ENCODE measurements at places on chromosomes 5 and 9.

DNA sequence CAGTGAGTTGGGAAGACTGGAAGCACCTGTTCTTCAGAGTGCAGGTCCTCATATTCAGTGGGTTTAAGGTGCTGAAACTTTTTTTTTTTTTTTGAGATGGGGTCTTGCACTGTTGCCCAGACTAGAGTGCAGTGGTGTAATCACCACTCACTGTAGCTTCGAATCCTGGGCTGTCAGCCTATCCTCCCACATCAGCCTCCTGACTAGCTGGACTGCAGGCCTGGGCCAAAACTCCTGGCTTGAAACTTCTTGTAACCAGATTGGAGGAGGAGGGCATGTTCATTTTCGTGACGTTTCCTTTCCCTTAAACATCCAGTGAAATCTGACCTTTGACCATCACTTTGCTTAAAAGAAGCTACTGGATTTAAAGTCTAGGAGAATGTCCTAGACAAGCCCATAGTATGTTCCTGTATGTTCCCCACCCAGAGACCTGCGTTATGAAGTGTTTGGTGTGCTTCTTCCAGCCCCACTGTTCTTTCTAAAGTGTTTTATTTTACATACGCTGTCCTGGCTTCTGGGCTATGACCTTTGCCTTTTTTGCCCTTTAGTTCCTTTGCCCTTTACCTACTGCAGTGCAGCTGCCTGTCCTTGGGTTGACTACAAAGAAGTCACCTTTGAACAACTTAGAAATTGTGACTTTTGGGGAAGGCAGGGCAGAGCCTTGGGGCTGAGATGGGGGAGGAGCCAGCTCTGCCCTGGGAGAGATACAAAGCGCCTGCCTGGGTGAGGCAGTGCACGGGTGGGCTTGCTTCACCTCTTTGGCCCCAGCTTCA, 18.4 kb downstream of the TENT4A start:
- DNase-seq = no peak

DNA sequence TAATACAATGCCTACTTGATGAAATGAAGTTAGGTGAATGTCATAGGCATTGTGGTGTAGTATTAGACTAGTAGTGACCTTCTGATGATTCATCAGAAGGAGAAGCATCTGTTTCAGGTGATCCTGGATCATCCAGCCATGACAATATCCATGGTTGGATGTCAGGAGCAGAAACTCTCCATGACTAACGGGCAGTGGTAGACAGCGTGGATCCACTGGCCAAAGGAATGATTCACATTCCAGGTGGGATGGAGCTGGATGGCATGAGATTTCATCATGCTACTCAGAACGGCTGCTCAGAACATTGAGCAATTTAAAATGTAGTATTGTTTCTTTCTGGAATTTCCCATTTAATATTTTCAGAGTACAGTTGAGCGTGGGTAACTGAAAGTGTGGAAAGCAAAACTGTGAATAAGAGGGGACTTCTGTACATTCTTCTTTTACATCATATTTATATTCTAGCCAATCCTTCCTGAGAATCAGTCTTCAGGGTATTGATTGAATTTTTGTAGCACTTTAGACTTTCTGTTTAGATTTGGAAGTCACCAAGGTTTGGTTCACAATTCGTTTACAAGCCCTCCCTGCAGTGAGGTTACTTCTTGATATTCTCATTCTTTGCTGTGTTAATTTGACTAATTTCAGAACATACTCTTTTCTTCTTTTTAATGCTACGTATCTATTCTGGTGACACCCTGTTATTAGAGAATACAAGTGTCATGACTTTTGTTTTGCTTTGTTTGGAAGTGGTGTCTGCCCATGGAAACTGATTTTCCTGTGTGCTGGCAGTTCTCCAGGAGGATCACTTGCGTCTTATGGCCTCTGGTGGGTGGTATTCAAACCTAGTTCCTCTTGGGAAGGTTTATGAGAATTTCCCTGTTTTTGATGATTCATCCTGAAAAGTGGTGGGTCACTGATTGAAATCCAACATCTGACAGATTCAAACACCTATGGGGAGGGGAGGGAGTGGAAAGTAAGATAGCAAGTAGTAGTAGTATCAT, 12.2 kb upstream of the CLINT1 start:
- no peak for DNase-seq

DNA sequence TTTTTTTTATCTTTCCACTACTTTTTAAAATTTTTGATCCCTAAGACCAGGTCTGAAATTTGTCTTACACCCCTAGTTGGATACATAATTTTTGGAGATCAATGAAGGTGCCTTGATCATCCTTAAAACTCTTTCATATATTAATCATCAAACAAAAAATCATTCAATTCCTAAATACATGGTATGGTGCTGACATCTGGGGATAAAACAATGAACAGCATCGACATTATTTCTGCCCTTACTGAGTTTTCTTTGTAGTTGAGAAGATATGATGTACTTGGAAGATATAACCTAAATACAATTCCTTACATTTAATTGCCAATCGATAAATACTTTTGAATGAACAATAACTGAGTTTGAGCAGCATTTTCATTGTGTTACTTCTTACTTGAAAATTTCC, 18.3 kb downstream of the SPINK9 start:
- DNase-seq = no peak

- DNase-seq = no peak
Measured at GRCh38 chr9:69044240-69045219, 9.0 kb downstream of the FXN start.

DNA sequence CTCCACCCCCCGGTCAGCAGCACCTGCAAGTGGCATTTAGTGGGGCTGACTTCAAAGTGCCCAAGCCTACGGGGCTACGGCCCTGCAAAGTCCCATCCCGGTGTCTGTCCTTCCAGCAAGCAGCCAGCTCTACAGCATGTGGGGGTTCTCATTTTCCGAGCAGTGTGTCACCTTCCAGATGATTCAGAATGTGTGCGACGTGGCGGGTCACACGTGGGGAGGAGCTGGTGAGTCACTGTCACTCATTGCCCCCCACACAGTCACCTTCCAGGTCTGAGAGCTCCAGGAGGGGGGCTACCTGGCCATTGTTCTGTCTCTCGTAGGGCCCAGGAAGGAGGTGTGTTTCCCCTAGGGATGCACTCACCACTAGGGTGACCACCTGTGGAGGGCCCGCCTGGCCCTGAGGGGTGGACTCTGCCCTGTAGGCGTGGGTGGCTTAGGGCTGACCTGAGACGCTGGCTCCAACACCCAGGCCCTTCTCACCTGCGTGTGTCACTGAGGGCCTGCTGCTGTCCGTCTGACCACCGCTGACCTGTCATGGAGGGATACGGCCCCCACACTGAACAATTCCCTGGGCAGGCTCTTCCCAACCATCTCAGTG, 70.2 kb downstream of the SEMA4D start:
- DNase-seq = no peak

- DNase-seq = no peak
Measured at GRCh38 chr5:138520971-138521370, 22.1 kb downstream of the ETF1 start.

DNA sequence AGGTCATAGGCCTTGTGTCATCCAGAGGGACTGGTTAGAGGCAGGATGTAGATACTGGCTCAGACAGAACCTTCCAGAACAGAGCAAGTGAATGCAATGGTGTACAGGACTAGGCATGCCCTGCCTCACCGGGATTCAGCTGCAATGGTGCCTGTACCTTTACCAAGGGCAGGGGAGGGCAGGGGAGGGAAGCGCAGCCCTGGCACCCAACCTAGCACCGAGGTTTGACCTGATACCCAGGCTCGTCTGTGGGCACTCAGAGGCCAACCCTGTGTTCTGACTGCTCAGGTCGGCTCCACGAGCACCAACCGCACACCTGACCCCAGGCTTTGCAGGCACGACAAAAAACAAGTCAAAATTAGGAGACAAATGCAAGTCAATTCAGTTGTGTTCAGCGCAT, 47.3 kb upstream of the GFPT2 start:
- DNase-seq = no peak

GRCh38 chr9:27990524-27990923, 417.2 kb upstream of the C9orf72 start:
- no peak for DNase-seq

- DNase-seq = no peak
Measured at GRCh38 chr9:69549310-69550202, 122.6 kb downstream of the APBA1 start.

DNA sequence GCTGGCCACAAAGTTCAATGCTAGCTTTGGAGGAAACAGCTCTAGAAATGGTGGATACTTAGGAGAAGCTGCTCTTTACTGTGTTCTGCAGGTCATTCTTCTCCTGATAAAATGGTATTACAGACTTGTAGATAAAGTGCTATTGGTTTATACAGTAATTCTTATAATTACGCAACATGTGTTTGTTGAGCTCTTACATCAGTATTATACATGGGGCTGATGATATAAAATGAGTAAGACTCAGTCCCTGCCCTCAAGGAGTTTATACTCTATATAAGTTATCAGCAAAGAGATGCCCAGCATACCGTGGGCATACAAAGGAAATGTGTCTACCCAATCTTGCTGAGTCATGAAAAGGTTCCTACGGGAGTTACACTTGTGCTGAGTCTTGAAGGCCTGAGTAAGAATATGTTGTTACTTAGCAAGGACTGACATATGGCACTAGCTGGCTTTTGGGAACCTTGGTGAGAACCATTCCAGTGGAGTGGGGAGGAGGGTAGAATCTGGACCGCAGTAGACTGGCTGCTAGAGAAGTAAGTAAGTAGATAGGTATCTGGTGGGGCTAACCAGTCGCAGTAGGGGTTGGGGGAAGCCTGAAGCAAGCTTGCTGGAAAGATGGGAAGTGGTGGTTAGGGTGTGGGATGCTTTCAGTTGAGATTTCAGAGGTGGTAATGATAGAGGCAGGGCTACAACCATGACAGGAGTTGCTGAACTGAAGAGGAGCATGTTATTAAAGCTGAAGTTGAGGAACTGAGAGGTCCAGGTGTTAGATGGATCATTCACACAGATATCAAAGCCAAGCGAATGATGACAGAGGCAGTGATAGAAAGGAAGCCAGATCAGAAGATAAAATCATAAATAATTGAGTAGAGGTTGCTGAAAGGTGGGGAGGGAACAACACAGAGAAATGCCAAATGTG, 11.1 kb upstream of the TTC23L start:
- no peak for DNase-seq

- DNase-seq = no peak
Measured at GRCh38 chr5:164052536-164053093, 547.2 kb downstream of the MAT2B start.

DNA sequence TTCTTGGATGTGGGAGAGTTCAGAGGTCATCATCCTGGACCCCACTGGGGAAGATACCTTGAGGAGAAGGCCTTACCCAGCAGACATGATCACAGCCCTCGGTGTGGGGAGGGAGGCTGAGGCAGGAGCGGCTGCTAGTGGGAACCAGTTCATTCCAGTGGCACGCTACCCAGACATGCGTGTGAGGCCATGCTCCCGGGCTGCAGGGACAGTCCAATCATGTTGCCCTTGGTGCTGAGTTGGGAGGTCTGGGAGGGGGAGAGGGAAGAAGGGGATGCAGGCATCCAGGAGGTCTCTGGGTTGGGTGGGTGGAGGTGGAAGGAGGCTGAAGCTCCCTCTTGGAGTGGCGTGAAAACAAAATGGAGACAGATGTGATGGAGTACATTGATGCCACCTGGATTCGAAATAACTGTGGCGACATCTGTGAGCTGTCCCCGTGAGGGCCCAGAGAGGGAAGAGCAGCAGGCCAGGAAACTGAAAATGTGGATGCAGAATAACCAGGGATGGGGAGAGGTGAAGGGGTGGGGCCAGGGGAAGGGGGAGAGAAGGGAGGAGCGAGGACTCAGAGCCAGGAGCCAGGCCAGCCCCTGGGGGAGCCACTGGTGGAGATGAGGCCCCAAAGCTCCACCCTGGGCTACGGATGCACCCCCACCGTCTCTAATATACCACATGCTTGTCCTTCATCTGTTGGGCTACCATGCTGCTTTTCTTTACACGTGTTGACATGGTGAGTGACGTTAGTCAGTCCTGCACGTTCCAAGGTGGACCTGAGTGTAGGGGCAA, 16.2 kb downstream of the NDUFS6 start:
- DNase-seq = no peak

- DNase-seq = no peak
Measured at GRCh38 chr5:142837081-142837725, 67.0 kb downstream of the ARHGAP26 start.

GRCh38 chr5:141192110-141192725, at the start of gene PCDHB10:
Gene PCDHB10, plus strand, starts transcription at chr5:141192353. Its CDS starts 200 bp downstream, at chr5:141192553.
- no peak for DNase-seq

DNA sequence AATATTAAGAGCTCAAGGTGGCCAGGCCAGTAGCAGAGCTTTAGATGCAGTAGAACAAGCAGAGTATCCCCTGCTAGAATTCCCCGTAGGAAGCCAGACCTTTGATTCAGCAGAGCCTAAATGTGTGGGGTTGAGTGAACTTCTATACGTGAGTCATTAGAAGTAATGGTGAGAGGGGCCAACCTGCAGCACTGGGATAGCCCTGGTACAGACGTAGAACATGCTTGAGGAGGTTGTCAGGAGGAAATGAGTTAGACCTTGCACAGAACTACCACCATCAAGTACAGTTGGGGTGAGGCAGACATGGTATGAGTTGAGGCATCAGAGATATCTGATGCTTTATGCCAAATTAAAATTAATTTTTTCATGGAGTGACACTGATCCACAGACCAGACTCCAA, 42.0 kb downstream of the PDCD1LG2 start:
- DNase-seq = no peak

DNA sequence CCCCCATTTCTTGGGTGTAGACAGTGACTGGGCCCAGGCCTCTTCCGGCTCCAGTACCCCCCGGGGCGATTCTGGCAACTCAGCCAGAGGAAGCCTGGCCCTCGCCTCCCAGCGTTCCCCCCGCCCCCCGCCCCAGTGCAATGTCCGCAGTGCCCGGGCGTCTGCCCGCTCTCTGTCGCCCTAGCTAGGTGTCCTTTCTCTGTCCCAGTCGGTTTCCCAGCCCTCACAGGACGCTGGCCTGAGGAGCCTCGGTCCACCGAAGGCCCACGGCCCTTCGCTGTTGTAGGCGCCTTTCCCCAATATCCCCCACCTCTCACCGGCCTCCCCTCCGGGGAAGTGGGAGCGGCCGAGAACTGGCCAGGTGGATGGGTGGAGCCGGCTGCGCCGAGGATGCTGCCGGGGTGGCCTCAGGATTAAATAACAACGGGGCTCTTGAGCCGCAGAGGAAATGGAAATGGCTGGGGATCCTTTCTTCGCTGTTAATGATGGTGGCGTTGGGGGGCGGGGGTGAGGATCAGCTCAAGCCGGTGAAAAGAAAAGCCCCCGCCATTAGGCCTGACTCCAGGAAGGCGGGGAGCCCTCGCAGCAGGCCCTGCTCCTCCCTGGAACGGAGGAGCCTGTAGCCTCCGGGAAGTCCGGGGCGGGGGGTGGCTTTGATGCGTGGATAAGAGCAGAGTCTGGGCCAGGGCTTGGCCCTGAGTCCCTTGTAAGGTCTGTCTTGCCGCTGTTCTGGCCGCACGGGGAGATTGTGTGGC, 1.1 kb upstream of the SPRY4 start:
- no peak for DNase-seq

DNA sequence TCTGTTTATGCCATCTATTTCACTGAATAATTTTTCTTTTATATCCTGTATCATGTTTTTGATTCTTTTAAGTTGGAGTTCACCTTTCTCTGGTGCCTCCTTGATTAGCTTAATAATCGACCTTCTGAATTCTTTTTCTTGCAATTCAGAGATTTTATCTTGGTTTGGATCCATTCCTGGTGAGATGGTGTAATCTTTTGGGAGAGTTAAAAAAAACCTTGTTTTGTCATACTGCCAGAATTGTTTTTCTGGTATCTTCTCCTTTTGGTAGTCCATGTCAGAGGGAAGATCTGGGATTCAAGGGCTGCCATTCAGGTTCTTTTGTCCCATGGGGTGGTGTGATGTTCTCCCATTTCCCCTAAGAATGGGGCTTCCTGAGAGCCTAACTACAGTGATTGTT, 800.8 kb upstream of the TYRP1 start:
- DNase-seq = no peak
